Stromal cell of bone marrow (primary cell): ENCODE measurements at places on chromosomes 6 and 20.

DNA sequence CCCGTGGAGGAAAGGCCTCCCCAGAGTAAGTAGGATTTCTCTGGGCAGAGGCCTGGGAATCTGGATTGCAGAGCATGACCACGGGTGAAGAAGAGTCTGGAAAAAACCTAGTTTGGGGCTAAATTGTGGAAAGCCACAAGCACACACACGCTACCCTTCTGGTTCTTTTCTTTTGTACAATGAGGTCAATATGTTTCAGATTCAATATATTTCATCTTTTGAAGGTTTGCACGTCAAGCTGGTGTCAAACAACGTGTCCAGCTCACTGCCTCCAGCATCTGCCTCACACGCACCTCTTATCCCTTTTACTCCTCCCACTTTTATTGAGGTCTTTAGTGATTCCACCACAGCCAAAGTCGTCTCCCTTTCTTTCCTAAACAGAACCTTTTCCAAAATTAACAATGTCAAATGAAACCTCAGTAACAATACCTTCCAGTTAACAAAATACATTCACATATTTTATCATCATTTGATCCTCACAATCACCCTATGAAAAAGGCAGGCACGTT is 773 bp upstream of the EPB41L2 start:
- no peak for DNase-seq

DNA sequence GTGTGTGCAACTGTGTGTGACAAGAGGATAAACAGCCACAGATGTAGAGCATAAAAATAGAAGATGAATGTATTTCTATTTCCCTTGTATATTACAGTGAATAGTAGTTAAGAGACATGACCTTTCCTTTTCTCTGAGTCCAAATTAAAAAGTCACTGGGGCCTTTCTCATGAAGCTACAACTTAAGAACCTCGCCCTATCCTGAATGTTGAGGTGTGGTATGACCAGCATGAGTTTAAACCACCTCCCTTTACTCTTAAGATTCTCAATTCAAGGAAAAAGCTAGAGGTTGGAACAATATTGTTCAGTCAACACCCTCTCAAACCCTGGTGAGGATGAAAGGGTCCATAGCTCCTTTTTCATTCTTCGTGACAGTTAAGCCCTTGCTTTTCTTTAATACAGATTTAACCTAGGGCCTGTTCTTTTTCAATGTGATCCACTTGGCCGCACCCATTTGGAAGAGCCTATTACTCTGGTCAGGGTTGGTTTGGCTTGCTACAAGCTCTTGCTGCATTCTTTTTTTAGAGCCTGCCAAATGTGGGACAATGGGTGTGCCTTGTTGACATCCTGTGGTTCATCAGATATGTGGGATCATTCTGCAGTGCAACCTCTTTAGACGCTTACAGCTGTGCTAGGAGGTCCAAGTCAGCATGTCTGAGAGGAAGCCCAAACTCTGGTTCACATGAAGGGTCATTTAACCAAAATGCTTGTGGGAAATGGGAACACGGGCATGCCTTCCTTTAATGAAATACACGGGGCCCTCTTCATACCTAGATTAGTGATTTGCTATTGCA is 290.0 kb downstream of the HAO1 start:
- DNase-seq: peak; percentile 72

DNA sequence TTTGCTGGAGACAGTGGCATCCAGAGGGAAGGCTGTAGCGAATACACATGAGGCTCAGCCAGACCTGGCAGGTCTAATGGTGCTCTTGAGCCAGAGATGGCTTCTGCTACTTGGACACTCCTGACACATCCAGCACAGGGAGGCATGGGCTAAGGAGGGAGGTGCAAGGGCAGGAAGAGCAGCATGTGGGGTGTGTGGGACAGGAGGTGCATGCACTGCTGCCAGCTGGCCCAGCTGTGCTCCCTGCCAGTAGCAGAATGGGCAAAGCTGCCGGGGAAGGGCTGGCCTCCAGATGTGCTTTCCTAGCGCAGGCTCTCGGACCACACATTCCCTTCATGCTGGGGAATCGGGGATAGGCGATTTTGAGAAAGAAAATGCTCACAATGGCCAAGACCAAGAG is 309.2 kb downstream of the CDC5L start:
- DNase-seq: no peak

DNA sequence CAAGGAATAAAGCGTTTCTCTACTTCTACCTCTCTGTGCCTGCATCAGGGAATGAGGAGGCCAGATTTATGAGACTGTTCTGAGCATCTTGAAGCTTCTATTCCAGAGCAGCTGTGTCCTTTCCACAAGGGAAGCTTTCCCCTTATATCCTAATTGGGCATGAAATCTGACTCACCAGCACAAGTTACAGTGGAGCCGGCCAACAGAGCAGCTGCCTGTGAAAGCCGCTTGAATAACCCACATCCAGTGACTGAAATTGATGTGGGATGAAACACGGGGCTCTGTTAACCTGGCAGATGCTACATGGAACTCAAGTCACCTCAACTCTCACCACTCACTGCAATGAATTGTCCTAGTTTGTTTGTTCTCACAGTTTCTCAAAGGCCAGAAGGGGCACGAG is 400.3 kb downstream of the TFAP2A start:
- no peak for DNase-seq

DNA sequence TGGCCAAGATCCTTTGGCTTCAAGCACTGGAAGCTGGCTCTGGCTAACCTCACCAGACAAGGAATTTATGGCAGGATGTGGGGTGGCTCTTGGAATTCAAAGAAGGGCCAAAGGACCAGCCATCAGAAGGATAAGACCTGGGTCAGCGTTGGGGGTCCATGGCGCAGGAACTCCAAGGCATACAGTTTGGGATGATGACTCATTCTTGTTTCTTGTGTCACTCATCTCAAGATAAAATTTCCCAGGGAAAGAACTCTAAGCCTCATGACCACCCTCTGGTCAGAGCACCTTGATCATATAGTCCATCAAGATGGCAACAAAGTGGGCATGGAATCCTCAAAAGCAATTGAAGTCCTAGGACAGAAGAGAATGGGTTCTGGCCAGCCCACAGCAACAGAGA is 4.8 kb downstream of the ZBTB9 start:
- DNase-seq: no peak
